Right ventricle myocardium inferior (tissue), 1 donor: ENCODE measurements at places on chromosomes 5 and 9. TPM values are rescaled to one million over a fixed set of nuclear protein-coding genes. Genes with fewer than 3 reads are reported as not detected.
A peak's percentile ranks its signal among the peaks of the same experiment; 100 is the strongest.

Gene OMD
- 3.2 TPM for total RNA-seq

Gene LURAP1L
- 1.9 TPM for total RNA-seq

GRCh38 chr9:89850631-89851325 lies 246.0 kb downstream of the GADD45G start:
- no peak for DNase-seq

GRCh38 chr9:136618580-136619547 lies 43.9 kb upstream of the EGFL7 start:
- DNase-seq: no peak

Gene MEGF9
- 25.2 TPM for total RNA-seq

DNA sequence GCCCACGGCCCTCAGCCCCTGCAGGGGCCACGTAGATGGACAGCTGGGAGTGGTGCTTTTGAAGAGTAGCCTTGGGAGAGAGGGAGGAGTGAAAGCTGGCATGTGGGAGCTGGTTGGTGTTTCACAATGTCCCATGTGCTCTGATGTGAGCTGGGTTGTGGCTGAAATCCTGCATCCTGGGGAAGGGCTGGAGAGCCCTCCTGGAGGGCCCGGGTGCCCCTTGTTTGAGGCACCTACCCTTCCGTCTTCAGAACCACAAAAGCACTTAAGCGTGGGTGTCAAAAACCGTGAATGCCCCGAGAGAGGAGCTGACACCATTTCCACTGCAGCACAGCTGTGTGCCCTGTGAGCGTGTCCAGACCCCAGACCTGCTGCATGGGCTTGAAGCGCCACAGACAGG lies 199.1 kb upstream of the ZNF618 start:
- DNase-seq: no peak

GRCh38 chr9:124852829-124853531 lies at the start of gene WDR38:
Gene WDR38 (plus strand): TSS chr9:124853460. CDS start chr9:124853532, 72 bp downstream.
- peak; percentile 92 for DNase-seq

Gene GPRIN1
- total RNA-seq: 0.41 TPM

Gene RNF180
- 11.0 TPM for total RNA-seq

GRCh38 chr5:158640593-158640980 lies 459.1 kb downstream of the EBF1 start:
- no peak for DNase-seq

DNA sequence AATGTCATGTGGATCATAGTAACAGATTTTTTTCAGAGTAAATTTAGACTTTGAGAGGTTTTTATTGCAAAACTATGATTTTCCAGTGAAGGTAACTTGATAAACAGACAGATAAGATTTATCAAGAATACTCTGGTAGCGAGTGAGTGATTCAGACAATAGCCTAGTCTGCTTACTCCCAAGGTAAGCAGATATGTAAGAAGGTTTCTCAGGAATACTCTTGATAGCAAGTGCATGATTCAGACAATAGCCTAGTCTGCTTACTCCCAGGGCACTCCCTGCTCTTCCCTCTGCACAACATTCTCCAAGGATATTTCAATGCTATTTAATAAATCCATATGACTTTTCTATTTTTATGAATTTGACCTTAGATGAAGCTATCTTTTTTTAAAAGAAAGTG lies 1881.5 kb downstream of the EFNA5 start:
- no peak for DNase-seq

GRCh38 chr9:109449036-109449798 lies 48.9 kb downstream of the PTPN3 start:
- no peak for DNase-seq

DNA sequence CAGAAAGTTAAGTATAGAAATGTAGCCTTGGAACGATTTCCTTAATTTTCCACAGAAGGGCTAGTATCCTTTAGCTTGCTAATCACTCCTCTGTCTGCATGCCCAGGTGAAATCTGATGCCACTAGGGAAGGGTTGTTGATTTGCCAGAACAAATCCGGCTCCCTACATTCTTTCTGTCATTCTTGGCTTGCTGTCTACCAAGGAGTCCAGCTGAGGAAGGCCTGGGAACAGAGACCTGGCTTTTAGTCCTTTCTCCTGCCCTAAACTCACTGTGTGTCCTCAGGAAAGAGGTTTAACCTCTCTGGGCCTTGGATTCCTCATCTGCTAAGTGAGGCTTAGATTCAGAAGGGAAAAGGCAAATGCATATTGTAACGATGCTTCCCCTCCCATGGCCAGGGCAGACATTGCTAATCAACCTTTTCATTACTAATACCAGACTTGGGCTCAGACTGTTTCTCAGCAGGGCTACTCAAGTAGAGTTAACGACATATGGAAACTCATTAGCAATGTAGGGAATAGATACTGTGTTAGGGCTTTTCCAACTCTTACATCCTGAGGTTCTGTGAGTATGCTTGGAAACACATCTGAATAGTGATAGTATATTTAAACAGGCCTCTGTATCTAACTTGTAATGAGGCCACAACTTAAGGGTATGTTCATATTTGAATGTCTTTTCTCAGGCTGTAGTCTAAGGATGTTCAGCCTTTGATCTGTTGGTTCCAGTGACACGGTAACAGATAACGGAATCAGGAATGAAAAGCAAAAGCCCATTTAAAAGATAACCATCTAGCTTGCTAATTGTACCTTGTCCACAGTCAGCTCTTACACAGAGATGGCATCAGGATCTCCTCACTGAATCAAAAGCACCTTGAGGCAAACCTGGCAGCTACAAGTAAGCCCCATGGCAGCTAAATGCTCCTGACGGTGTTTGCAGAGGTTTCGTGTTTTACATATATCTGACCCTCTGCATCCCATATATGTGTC lies 4.1 kb downstream of the GALNT10 start:
- no peak for DNase-seq

Gene ARSI
- total RNA-seq: 0.65 TPM

DNA sequence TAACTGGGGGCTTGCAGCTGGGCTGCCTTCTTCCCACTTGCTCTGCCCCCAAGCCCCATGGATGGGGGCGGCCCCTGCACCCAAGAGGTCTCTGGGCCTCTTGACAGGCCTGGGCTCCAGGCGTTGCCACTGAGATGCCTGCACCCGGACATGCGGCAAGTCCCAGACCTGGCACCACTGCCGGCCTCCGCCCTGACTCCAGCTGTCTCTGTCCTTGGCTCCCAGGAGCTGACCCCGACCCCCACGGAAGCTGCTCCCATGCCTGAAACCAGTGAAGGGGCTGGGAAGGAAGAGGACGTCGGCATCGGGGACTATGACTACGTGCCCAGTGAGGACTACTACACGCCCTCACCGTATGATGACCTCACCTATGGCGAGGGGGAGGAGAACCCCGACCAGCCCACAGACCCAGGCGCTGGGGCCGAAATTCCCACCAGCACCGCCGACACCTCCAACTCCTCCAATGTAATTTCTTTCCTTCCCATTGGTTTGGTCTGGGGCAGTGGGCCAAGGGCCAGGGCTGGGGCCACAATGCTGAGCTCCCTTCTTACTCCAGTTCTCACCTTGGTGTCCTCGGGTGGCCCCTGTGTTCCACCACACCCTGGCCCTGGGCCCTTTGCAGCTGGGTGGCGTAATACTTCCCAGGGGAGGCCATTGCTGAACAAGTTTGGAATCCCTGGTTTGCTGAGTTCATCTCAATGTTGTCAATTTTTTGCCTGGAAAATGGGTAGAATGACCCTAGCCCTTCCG lies 88.6 kb downstream of the COL5A1 start:
- peak; percentile 84 for DNase-seq

DNA sequence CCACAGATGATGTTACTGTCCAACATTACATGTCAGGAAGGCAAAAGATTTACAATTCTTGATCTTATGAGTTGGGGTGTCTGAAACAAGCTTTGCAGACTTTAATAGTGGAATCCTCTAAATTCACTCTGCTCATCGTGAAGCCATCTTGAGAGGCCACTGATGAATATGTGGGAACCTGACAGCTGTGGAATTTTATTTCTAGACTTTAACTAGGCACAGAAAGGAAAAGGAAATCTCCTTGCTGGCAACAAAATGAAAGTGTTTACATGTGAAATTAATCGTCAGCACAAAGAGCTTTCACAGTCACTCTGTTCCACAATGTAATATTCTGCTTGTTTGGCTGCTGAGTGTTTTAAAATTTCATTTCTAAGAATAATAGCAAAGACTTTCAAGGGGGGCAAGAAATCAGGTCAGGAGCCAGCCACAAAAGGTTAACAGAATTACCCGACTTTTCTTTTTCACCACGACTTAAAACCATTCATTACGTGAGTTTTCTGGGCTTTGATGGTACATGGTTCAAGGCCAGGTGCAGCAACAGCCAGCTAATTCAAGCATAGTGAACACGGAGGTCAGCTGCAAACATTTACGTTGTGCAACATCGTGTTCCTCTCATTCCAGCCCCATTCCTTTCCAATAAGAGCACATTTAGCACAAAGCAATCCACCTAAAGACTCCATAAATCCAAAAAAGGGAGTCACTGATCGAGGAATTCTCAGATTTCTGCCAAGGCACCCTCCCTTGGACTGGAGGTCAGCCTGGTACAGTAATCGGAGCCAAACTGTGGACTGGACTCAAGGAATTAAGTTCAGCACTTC lies 14.6 kb downstream of the NREP start:
- no peak for DNase-seq

Gene ANKRD34B
- not detected for total RNA-seq

GRCh38 chr5:171574376-171574775 lies 154.9 kb downstream of the FGF18 start:
- DNase-seq: no peak

Gene HAVCR2
- 3.5 TPM for total RNA-seq

DNA sequence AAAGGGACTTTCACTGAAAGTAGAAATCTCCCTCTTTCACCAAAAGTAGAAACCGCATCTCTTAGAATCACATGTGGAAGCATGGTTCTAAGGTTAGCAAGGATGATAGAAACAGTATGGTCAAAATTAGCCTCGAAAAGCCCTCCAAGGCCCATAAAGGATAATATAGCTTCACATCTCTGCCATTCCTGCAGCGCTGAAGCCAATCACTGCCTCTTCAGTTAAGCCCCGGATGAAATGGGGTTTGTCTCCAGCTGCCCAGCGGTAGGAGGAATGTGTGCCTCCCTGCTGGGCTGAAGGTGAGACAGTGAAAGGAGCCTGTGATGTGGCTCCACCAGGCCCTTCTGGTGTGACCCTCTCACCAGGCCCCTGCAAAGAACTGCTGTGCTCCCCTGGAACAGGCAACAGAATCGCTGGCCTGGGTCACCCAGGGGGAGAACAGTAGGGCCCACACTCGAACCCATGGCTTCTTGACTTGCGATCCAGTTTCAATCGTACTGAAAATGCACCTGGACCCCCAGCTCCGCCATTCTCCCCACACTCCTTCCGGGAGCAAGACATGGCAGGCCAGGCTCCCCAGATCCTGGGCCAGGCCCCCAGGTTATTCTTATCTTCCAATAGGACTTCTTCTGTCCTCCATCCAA lies 47.2 kb downstream of the CAMK2A start:
- no peak for DNase-seq

Gene SLC6A18
- total RNA-seq: not detected

Gene YTHDC2
- total RNA-seq: 12.6 TPM

DNA sequence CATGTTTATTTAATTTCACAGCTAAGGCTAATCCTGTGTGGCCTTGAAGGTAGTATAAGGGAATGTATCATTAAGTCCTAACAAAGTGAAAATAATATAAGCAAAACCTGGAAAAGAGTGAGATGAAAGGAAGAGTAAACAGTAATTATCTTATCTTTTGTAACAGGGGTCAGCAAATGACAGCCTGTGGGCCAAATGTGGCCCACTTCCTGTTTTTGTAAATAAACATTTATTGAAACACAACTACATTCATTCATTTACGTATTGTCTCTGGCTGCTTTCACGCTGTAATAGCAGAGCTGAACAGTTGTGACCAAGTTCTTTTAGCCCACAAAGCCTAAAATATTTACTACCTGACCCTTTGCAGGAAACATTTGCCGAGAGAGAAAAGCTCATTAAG lies 78.4 kb upstream of the HTR4 start:
- no peak for DNase-seq

Gene PHF24
- total RNA-seq: 0.22 TPM

GRCh38 chr5:85096421-85096820 lies 711.7 kb upstream of the EDIL3 start:
- no peak for DNase-seq

Gene ZDHHC12
- total RNA-seq: 6.4 TPM

- DNase-seq: no peak
Observed at GRCh38 chr9:95409650-95410426, 92.3 kb upstream of the FANCC start.

GRCh38 chr5:140131967-140132409 lies 6.3 kb downstream of the IGIP start:
- DNase-seq: no peak

Gene TPRN
- total RNA-seq: 27.9 TPM

- DNase-seq: no peak
Observed at GRCh38 chr9:110942522-110942921, 95.7 kb downstream of the LPAR1 start.
